ENCODE measurements at places on chromosomes 2 and 18. TPM values are rescaled to one million over a fixed set of nuclear protein-coding genes. Genes with fewer than 3 reads are reported as not detected.
A peak's percentile ranks its signal among the peaks of the same experiment; 100 is the strongest.

Gene SH3BP4
- polyA plus RNA-seq = 27.9 TPM

- no peak for DNase-seq
Measured at GRCh38 chr2:164146441-164146840, 410.6 kb upstream of the FIGN start.

GRCh38 chr2:110796716-110797301 is 64.4 kb downstream of the ACOXL start:
- DNase-seq = no peak

Gene LOXHD1
- 0.90 TPM for polyA plus RNA-seq

DNA sequence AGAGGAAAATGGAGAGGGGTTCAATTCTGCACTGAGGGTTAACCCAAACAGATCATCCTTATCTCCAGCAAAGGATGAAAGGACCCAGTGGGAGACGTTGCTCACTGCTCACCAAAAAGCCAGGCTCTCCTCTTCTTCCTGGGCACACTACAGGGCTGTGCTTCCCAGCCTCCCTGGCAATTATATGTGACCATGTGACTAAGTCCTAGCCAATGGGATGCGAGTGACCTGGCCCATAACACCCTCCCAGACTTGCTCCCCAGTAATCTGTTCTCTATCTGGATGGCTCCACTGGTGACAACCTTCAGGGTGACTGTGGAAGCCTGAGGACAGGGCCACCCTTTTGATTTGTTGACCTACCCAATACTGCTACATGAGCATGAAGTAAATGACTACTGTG is 10.9 kb upstream of the PRKCE start:
- no peak for DNase-seq

GRCh38 chr2:25259737-25260124 is 82.0 kb downstream of the DNMT3A start:
- DNase-seq = no peak

Gene NOSTRIN
- polyA plus RNA-seq = 32.6 TPM

Gene PAIP2B
- polyA plus RNA-seq = 7.4 TPM

DNA sequence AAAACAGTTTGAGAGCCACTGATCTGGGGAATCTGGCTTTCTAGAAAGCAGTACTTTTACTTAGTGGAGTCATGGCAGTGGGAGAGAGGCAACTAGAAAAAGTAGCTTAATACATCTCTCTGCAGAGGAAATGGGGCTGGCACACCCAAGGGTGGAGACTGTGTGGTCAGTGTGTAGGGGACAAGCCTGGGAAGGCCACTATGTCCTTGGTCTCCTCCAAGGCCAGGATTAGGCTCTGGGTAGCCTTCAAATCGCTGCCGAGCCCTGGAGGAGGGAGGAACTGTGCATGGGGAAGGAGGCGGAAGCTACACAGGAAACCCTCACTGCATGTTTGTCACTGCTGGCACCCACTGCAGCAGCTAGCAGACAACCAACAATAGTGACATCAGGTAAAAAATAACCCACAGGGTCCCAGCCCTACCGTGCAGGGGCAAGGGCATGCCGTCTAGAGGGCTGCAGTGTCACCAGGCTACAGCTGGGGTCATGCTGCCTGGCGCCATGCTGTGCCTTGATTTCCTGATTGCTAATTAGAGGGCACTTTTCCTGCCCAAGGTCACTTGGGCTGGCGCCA is 34.8 kb downstream of the LBH start:
- no peak for DNase-seq

- DNase-seq = no peak
Measured at GRCh38 chr18:9655232-9655767, 40.9 kb upstream of the PPP4R1 start.

Gene ZNF396
- polyA plus RNA-seq = 2.8 TPM

DNA sequence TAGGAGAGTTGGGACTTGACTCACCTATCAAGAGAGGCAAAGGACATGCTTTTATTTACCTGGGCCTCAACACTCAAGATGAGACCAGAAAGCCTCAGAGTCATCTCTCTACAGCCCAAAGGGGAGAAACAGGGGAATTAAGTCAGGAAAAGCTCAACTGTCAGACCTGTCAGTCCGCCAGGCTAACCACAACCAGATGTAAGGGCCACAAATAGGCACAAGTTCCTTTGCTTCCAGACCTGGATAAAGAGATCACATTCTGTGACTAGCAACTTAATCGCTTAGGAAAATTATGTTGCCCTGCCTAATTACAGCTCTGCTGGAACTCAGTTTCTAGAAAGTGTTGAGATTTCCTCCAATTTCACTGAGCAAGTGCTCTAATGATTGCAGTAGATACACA is 67.9 kb downstream of the ANKRD44 start:
- no peak for DNase-seq

- DNase-seq = no peak
Measured at GRCh38 chr2:9525266-9525665, 30.4 kb downstream of the ADAM17 start.

DNA sequence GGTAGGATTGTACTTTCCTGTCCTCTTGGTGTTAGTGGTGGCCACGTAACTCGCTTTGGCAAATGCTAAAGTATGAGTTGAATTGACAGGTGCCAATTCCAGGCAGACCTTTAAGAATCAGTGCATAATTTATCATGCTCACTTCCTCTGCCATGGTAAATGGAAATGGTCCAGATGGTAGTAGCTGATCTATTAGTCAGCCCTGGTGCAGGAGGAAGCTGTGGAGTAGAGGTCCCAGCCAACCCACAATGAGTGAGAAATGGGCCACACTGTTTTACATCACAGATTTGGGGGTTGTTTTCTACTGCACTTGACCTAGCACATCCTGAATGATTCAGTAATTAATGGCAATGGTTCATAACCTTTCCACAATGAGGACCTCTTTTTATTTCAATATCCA is 104.4 kb downstream of the RGPD3 start:
- no peak for DNase-seq

- DNase-seq = no peak
Measured at GRCh38 chr2:145511946-145512345, 992.0 kb upstream of the ZEB2 start.

- DNase-seq = no peak
Measured at GRCh38 chr2:2827761-2828221, 496.7 kb upstream of the MYT1L start.

Gene MOCOS
- 0.64 TPM for polyA plus RNA-seq

- no peak for DNase-seq
Measured at GRCh38 chr2:226131299-226131784, 668.3 kb downstream of the IRS1 start.

GRCh38 chr2:60581433-60582282 is 28.2 kb upstream of the BCL11A start:
- no peak for DNase-seq

DNA sequence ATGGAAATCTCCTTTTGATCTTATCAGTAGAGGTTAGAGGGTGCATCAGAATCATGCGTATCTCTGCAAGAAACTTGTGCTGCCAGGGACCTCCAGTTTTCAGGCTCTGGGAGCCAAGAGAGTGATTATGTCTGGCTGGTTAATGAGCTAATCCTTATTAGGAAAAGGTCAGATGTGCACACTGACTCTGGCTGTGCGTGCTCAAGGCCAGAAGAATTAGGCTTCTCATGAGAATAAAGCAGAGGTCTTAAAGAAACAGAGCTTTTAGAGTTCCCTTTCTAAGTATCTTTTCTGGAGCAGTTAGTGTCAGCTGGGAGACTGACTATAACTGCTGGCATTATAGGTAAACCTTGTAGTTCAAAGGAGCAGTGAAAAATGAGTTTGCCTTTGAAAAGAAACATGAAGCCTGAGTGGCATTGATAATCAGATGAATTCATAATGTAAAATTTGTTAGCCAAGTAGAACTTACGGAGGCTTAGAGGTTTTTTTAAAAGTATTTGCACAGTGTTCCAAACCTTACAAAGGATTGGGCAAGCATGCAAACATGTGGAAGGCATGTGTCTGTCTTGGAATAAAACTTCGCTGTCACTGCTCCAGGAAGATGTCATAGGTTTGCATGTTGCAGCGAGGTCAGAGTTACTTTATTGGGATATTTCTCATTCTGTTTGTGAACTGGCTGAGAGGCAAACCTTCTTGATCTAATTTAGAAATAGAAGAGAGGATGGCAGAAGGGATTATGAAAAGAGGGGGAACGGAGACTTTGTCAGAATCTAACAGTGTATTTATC is 151.7 kb downstream of the ARHGAP28 start:
- peak; percentile 46 for DNase-seq

Gene CDH20
- 0.39 TPM for polyA plus RNA-seq

Gene PAX8
- 2.0 TPM for polyA plus RNA-seq

Gene SOCS6
- 22.8 TPM for polyA plus RNA-seq

GRCh38 chr18:70672581-70672980 is 383.7 kb downstream of the SOCS6 start:
- no peak for DNase-seq

GRCh38 chr18:74820160-74820780 is 222.6 kb downstream of the ZNF407 start:
- no peak for DNase-seq

- no peak for DNase-seq
Measured at GRCh38 chr2:239209783-239210182, 191.0 kb downstream of the HDAC4 start.

DNA sequence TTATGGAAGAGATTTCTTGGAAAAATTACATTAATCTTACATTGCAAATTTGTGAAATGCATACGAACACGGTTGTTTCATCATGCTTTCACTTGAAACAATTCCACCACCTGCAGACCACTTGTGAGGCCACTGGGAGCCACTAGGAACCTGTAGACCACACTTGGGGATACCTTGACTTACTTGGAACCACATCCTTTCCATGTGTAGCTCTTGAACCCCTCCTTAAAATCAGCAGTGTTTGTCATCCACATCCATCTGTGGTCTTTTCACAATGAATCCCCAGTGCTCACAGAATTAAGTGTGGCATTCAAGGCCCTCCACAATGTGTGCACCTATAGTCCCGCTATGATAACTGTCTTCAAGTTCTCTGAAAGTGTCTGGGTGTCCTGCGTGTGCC is 350.9 kb downstream of the MYCN start:
- DNase-seq = no peak

Gene KIAA2012
- 1.5 TPM for polyA plus RNA-seq

Gene PREB
- 32.7 TPM for polyA plus RNA-seq

DNA sequence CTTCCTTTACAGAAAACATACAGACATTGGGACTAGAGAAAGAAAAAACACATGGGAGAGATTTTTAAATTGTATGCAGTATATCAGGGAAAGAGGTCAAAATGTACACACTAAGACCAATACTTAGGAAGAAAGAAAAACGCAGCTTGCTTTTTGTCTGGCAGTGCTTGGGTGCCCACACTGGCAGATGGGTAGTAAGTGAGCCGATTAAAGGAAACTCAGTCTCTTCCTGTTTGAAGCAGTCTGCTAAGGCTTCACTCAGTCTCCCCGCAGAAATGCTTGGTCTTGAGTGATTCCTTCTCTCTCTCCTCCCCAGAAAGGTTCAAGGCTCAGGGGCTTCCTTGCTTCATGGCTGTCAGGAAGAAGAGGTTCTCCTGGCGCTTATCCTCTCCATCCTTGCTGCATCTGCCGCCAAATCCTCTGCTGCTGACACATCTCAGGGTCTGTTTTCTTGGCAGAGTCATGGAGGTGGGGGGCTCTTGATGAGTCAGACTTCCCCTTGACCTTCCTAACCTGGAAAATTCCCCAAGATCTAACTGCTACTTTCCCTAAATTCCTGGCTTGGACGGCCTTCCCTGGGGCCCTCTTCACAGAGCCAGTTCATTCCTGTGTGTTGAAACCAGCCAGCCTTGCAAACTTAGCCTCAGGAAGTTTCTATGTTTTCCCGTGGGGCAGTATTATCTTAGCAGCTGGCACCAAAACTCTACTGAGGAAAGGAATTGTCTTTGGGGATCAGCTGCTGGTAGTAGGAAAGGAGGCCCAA is 10.5 kb upstream of the TMSB10 start:
- no peak for DNase-seq

Gene LBH
- 129 TPM for polyA plus RNA-seq

- no peak for DNase-seq
Measured at GRCh38 chr2:129908721-129909373, 70.6 kb upstream of the RAB6C start.

Gene TANC1
- polyA plus RNA-seq = 55.8 TPM

- DNase-seq = no peak
Measured at GRCh38 chr2:11387100-11387390, 42.6 kb upstream of the ROCK2 start.

DNA sequence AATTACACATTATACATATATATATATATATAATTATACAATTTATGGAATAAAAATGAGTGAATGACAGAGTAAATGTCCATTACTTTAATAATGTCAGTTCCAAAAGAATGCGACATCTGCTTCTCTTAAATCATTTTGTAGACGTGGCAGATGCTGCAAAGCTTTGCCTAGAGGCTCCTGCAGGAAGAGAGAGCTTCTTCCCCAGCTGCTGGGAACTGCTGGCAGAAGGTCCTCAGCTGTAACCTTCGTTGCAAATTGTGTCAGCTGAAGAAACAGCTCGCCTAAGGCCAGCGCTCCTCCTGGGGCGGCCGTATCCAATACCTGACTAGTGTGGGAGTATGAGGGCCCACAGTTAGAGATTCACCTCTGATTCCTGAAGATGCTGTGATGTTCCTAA is 9.6 kb upstream of the THNSL2 start:
- no peak for DNase-seq

DNA sequence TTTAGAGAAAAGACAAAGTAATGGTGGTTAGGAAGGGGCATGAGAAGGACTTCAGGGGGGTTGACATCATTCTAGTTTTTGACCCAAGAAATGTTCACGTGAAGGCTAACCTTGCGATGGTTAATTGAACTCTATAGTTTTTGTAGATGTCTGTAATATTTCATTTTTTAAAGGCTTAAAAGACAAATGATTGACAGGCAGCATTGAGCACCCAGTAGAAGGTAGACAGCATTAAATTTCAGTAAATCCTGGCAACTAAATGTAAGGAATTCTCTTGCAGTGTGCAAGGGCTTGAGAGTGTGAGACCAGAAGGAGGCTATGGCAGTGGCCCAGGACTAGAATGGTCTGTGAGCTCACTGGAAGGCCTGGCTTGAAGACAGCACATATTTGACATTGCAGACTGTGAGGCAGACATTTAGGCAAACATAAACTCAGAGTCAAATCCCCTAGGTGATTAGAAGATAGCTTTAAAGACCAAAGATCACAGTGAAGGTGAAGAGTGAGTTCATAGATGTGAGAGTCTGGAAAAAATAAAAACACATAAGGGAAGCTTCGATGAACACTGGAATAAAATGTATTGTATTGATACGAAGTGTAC is 100.1 kb upstream of the MAP4K4 start:
- peak; percentile 49 for DNase-seq

DNA sequence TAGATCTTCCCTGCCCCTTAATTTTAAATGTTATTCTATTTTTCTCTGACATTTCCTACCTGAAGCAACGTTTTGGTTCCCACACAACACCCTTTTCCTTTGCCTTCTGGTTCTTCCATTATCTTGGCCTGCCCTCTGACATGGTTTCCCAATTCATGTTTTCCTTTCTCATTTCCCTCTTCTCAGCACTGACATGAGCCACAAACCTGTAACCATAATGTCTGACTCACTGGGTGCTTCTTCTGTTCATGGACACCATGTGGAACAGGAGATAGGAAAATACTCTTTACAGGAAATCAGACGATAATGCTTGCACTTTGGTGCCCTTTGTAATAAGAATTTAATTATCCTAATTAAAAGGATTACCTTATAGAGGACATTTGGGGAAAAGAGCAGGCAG is 142.0 kb downstream of the ZEB2 start:
- no peak for DNase-seq
